SJSA1 (cell line): ENCODE measurements at places on chromosomes 5 and 9. TPM values are rescaled to one million over a fixed set of nuclear protein-coding genes. Genes with fewer than 3 reads are reported as not detected.

The SERF1A gene
- total RNA-seq = 1.6 and 5.9 TPM in 2 replicates

The TNC gene
- 35.7 and 37.6 TPM in 2 replicates for total RNA-seq

DNA sequence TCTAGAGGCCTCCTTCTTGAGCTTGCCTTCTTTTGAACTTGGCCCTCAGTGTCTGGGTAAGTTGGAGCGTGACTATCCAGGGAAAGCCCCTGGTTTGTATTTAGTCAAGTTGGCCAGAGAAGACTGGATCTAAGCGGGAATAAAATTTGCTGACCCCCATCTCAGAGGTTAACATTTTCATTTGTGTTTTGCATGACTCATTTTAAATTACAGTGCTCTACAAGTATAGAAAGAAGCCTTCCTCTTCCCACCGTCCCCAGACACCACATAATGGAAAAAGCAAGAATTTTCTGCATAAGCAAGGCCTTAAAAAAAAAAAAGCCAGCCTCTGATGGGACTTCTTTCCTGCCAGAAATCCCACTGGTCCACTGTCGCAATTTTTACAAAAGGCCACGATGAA lies 27.2 kb downstream of the PIK3R1 start:
- DNase-seq = no peak

GRCh38 chr9:112858625-112859147 lies 32.0 kb downstream of the SLC46A2 start:
- DNase-seq = no peak

DNA sequence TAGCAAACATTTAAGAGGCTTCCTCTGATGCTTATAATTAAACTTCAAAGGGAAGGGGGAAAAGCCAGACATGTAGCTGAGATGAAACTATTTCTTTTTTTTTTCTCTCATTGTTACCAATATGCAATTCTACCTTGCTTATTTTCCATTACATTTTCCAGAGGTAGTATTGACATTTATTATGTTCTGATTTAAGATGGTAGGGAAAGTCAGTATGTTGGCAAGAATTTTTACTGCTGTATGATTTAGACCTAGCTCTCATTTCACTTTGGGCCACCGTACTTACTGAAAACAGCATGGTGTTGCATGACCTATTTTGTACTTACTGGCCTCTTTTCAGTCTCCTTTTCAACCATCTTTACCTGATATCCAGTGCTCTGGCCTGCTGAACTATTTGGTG lies 9.6 kb upstream of the SPINK6 start:
- no peak for DNase-seq

DNA sequence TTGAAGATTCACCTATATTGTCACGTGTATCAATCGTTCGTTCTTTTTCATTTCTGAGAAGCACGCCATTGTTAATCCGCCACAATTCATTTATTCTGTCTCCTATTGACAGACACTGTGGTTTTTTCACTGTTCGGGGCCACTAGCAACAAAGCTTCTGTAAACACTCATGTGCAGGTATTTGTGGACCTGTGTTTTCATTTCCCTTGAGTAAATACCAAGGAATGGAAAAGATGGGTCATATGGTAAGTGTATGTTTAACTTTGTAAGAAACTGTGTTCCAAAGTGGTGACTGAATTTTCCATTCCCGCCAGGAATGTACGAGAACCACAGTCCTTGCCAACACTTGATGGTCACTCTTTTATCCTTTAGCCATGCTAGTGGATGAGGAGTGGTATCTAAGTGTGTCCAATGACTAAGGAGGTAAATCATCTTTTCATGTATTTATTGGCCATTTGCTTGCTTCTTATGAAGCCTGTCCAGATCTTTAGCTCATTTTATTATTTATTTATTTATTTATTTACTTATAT lies 10.7 kb downstream of the ABO start:
- no peak for DNase-seq

DNA sequence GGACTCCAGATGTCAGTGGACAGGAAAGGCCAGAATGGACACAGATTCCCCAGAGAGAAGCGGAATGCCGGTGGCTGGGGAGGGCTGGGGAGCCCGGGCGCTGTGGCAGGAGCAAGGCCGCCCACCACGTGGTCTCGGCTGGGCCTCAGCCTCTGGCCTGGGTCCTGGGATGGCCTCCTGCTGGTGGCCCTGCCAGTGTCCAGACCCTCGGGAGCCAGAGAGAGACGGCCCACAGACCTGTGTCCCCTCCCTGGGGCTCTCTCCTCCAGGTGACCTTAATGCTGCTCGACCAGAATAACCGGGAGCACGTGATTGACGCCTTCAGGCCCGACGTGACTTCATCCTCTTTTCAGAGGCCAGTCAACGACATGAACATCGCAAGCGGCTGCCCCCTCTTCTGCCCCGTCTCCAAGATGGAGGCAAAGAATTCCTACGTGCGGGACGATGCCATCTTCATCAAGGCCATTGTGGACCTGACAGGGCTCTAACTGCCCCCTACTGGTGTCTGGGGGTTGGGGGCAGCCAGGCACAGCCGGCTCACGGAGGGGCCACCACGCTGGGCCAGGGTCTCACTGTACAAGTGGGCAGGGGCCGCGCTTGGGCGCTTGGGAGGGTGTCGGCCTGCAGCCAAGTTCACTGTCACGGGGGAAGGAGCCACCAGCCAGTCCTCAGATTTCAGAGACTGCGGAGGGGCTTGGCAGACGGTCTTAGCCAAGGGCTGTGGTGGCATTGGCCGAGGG lies 19.0 kb downstream of the FBXW5 start:
- DNase-seq = no peak

DNA sequence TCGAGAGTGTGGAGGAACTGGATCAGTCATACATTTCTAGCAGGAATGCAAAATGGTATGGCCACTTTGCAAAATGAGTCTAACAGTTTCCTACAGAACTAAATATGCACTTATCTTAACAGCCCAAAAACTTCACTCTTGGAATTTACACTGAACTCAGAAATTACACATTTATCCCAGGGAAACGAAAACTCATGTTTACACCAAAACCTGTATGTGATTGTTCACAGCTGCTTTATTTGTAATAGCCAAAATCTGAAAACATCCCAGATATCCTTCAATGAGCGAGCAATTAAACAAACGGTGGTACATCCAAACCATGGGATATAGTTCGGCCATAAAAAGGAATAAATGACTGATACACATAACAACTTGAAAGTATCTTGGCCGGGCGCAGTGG lies 62.0 kb downstream of the RNF130 start:
- DNase-seq = no peak

GRCh38 chr9:84819491-84819991 lies 150.0 kb downstream of the NTRK2 start:
- no peak for DNase-seq

- no peak for DNase-seq
Measured at GRCh38 chr5:172044631-172045314, 38.3 kb upstream of the FBXW11 start.
